Panc1 (cell line): ENCODE measurements at places on chromosomes 3 and 15. TPM values are rescaled to one million over a fixed set of nuclear protein-coding genes. Genes with fewer than 3 reads are reported as not detected.

DNA sequence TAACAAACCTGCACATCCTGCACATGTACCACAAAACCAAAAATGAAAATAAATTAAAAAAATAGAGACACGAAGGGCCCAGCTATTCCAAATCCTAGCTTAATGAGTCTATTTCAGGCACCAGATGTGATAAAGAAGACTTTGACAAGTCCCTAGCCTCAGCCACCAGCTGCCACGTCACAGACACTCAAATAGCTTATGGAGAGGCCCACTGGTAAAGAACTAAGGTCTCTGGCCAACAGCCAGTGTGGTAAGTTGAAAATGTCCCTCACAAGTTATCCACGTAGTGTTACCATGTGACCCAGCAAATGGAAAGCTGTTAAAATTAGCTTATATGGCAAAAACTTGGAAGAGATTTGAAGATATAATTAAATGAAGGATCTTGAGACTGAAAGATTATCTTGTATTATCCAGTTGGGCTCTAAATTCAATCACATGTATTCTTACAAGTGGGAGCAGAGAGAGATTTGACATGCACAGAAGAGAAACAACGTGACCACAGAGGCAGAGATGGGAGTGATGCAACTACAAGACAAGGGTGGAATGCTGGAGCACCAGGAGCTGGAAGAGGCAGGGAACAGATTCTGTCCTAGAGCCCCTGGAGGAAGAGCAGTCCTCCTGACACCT, 10.9 kb downstream of the ACSBG1 start:
- DNase-seq, result no peak

- no peak for DNase-seq
Observed at GRCh38 chr3:187737368-187738070, 7.7 kb downstream of the BCL6 start.

GRCh38 chr3:10356461-10356981, 35.6 kb upstream of the SEC13 start:
- no peak for DNase-seq

GRCh38 chr3:129038121-129038855, 22.3 kb upstream of the GP9 start:
- no peak for DNase-seq

- no peak for DNase-seq
Observed at GRCh38 chr3:131503320-131503635, 507 bp upstream of the MRPL3 start.

DNA sequence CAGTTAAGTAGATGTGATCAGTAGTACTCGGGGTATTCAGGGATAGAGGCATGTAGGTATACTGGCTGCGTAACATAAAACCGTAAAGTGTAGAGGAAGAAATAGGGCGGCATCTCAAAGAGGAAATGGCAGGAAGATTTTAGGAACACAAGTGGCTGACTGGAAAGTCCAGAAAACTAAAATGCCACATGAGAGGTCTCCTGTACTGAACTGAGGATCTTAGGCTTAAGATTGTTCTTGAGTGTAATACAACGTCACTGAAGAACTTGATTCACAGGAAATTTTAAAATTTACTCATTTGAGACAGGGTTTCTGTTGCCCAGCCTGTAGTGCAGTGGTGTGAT, 2.3 kb upstream of the LMLN start:
- DNase-seq, result no peak

- no peak for DNase-seq
Observed at GRCh38 chr3:98328933-98329332, 24.7 kb upstream of the OR5K4 start.

Gene EFHB
- total RNA-seq, result 0.46 TPM

Gene PPP1R14D
- 0.64 TPM for total RNA-seq

Gene RTP4
- 2.5 TPM for total RNA-seq
